ENCODE measurements at places on chromosomes 4 and X. TPM values are rescaled to one million over a fixed set of nuclear protein-coding genes. Genes with fewer than 3 reads are reported as not detected.

Gene CCDC120
- 11.5 TPM for total RNA-seq

Gene XPNPEP2
- total RNA-seq = not detected

Gene FHIP1A
- 18.4 TPM for total RNA-seq

Gene DKK2
- total RNA-seq = 0.49 TPM

Data from airway epithelial cell (primary cell).